ENCODE measurements at places on chromosomes 6 and 20.

- DNase-seq = no peak
These were observed 1937.7 kb upstream of the DEFB115 start for GRCh38 chr20:29319725-29320124.

GRCh38 chr6:46234156-46234556, 63.4 kb upstream of the ENPP5 start:
- no peak for DNase-seq

DNA sequence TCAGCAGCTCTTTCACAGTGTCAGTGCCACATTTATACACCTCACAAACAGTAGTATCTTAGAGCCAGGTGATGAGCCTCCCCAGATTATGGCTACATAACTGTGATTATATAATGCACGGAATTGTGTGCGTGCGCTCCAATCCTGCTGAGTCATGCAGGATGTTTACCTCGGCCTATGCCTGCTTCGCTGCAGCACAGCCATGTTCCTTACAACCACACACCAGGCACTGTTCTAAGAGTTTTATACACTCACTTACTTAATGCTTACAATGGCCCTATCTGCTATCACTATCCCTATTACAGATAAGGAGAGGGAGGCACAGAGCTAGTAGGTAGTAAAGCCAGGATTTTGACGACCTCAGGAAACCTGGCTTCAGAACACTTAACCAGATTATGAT, 7.3 kb downstream of the ZKSCAN3 start:
- no peak for DNase-seq

GRCh38 chr6:16760516-16761470, at the start of gene ATXN1:
Gene ATXN1 (minus strand): TSS chr6:16761460.
- DNase-seq = peak; percentile 54

GRCh38 chr6:2218866-2219265, 26.5 kb downstream of the GMDS start:
- no peak for DNase-seq

DNA sequence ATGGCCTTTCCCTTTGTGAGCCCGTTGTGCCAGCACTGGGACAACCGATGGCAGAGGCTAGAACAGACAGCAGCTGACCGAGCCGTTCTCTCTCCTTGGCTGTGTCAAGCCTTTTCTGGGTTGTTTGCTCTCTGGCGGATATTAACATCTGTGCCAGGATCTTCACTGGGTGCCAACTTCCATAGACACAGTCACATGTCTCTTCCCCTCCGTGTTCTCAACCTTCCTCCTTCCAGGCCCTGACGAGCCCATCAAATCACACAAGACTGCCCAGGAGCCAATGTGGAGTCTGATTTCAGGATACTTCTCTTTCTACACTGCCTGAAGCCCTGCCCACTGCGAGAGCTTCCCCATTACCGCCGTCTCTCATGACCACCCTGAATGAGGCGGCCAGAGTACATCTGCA, 111.0 kb upstream of the RALGAPA2 start:
- DNase-seq = no peak

DNA sequence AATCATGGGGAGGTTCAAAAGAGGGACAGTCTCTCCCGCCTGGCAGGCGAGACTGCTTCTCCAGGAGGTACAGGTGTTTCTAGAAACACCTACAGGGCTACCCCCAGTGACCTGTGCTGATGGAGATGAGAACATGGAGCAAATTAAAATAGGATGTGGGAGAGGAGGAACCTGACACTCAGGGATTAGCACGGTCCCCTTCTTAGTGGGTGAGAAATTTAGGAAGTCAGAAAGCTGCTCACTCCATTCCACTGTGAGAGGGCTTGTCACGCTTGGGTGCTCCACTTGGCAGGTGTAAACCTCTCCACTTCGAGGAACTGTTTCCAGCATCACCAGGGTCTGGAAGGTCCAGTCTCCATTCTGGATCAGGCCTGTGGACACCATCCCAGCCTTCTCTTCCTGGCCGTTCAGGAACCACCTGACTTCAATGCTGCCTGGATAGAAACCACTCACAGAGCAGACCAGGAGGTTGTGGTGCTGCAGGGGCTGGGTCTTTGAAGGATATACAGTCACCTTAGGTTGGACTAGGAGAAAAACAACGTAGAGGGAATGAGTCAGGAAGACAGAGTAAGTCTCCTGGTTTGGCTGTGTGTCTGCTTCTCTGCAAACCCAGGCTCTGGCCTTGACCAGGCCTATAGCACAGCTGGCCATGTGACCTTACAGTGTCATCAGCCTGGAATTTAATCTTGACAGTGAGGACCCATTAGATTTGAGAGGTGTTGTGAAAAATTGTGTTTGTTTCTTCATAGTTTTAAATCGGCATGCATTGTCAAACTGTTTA, 8.1 kb downstream of the HLA-DRB1 start:
- DNase-seq = no peak

GRCh38 chr20:22576733-22577514, 7.4 kb downstream of the FOXA2 start:
- no peak for DNase-seq

DNA sequence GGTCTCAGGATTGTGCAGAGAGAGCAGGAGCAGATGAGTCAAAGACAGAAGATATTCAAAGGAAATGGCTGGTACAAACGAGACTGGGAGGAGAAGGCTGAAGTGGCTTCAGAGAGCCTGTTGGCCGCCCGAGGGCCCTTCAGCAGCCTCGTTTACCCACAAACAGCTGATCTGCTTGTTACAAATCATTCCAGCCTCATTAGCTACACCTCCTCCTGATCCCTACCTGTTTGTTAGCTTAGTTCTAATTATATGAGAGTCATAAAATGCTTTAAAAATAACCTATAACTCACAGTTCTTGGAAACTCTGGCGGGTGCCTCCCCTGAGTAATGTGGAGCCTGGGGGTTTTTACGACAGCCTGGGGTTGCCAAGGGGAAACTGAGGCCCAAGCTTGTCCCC, 12.6 kb downstream of the GLP1R start:
- no peak for DNase-seq

GRCh38 chr20:22471156-22471836, 113.1 kb downstream of the FOXA2 start:
- no peak for DNase-seq

DNA sequence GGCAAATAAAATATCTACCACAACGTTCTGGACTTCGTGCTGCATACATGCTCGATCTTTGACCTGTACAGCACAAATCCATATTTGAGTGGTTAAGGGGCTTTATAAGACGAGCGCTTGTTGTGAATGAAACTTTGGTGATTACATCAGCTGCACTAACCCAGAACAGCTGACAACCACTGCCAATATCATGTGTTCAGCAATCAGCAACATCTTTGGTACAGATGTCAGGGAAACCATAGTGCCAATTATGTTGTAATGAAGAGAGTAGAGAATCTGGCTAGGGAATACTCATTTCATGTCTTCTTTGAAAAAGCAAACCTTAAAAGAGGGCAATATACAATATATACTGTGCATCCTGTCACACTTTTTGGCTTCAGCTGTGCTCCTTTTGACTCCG, 188.6 kb upstream of the NT5E start:
- no peak for DNase-seq

DNA sequence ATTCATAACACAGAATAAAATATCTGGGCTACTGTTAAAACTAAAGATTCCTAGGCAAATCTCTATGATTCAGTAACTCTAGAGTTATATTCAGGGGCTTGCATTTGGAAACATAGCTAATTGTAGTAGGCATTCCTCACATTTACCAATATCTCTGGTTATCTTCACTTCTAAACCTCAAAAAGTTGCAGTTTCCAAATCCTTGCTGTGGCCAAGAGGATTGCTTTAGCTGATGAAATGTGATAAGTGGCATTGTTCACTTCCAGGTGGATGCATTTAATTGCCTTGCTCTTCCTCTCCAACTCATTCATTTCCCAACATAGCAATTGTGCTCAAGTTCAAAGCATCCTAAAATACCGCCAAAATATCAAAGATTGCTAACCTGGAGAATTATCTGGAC, 246.6 kb downstream of the GRIK2 start:
- DNase-seq = no peak

GRCh38 chr6:52953911-52954839, 40.9 kb downstream of the GSTA4 start:
- DNase-seq = no peak

GRCh38 chr6:117440706-117441525, 15.2 kb upstream of the ROS1 start:
- DNase-seq = peak; percentile 84

GRCh38 chr6:116533233-116533957, 12.1 kb downstream of the TRAPPC3L start:
- no peak for DNase-seq

- DNase-seq = no peak
These were observed 56.0 kb downstream of the RIN2 start for GRCh38 chr20:19813846-19814640.

DNA sequence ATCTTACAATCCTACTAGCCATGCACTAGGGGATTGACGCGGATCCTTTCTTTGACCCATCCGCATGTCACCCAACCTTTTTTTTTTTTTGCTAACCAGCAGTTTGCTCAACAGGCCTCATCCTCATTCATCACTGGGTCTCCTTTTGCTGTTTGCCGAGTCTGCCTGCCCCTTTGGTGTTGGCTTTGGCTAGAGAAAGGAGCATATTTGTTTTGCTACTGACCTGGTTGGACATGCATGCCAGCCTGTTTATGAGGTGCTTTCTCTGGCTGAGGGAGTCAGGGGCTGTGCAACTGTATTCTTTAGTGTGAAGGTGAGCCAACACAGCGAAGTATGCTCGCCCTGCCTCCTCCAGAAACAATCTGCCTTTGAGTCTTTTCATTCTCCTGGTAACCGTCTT, 40.2 kb downstream of the E2F3 start:
- DNase-seq = peak; percentile 49
